ENCODE measurements at places on chromosomes 11 and 22. TPM values are rescaled to one million over a fixed set of nuclear protein-coding genes. Genes with fewer than 3 reads are reported as not detected.

The BDNF gene
- 2.8 TPM for total RNA-seq

DNA sequence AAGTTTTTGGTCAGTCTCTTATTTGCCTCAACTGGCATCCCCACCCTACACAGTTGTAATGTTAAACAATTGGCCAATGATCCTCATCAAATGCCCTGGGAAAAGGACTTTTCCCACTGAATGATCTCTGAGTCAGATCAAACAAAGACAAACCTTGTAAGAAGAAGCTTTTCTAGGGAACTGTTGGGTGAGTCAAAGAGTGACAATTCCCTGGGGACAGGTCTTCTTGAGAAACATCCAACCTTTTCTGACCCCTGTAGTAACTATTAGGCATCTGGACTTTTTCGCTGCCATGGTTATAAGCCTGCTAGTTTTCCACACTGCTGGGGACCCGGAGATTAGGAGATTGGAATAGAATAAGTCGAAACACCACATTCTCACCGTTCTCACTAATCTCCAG lies 789.8 kb upstream of the API5 start:
- peak; percentile 21 for DNase-seq

GRCh38 chr22:19497245-19497644 lies 17.5 kb downstream of the CDC45 start:
- peak; percentile 65 for DNase-seq

- DNase-seq: no peak
These were observed 13.8 kb downstream of the PAMR1 start for GRCh38 chr11:35511666-35512065.

The AGBL2 gene
- 0.86 TPM for total RNA-seq

DNA sequence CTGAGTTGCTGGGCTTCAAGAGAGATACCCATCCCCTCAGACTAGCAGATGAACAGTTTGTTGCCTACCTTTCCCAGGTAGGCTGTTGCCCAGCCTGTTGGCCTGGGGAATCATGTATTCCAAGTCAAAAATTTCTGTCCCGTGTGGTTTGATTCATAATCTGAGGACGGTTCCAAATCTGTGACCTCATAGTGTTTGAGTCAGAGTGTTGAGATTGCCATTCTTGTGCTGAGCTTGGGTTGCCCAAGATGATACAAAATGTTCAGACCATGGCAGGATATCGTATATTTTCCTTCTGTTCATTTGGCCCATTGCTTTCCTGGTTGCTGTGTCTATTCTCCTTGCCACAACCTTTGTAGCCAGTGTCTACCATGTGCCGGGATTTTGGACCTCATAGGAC lies 64.3 kb downstream of the CYB5R2 start:
- peak; percentile 26 for DNase-seq

The CNGA4 gene
- total RNA-seq: not detected

The PKNOX2 gene
- not detected for total RNA-seq

GRCh38 chr22:18997925-18998315 lies 61.8 kb upstream of the PRODH start:
- DNase-seq: no peak

Measured in MCF 10A (cell line).